ENCODE measurements at places on chromosomes 4 and X. TPM values are rescaled to one million over a fixed set of nuclear protein-coding genes. Genes with fewer than 3 reads are reported as not detected.

DNA sequence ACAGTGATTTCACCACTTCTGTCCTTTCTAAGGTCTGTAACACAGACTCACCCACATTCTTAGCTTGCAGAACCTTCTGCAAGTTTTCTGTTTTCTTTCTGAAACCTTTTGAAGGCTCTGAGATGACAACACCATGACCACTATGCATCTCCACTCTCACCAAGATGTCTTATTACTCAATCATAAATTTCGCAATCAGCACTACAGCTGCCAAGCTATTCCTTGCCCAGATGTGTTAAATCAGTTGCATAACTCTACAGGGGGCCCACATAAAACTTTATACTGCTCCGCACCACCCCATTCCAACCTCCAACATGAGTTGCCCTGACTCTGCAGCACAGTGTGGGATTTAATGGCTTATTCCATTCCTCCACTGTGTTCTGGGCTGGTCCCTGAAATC is 229.9 kb downstream of the COL25A1 start:
- peak; percentile 31 for DNase-seq

DNA sequence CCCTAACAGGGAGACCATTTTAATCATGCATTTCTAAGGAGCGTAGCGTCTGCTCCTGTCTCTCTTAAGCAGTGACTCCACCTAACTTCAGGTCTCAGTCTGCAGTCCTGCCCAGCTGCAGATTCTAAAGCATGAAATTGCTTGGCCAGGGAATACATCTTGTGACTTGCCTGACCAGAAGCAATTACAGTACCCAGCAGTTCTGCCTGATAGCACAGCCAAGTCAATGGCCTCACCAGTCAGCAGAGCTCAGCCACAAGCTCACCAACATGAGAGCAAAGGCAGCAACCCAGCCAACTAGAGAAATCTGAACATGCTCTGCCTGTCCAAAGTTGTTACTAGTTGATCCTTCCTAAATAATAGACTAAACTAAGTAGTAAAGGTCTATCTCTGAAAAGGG is 2011.9 kb upstream of the PCDH10 start:
- no peak for DNase-seq

- DNase-seq, result no peak
These were observed 64.6 kb upstream of the TAPT1 start for GRCh38 chr4:16290681-16291420.

GRCh38 chr4:54625391-54625790 is 32.4 kb upstream of the KIT start:
- no peak for DNase-seq

- DNase-seq, result no peak
These were observed 894.0 kb upstream of the FRG1 start for GRCh38 chr4:189046642-189047041.

SHOX gene
- 0.08 TPM for polyA plus RNA-seq

SPANXA2 gene
- polyA plus RNA-seq, result not detected

STBD1 gene
- polyA plus RNA-seq, result 2.8 TPM

DNA sequence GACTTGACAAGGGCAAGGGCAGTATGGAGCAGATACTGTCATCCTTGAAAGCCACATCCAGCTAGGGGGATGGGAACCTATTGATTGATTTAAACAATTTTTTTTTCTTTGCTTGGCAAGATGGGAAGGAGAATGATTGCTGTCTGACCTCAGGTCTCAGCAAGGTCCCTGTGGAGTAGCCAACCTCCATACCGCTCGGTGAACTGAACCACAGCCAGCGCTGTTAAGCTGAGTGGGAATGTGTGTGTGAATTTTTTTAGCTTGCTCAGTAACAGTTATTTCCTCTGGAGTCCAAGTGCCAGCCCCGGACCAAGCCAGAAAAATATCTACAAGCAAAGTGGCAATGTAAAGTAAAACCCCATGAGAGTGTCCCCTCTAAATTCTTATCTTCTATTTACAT is 25.9 kb downstream of the DCX start:
- DNase-seq, result no peak

GRCh38 chr4:165627128-165627527 is 245.9 kb upstream of the TLL1 start:
- no peak for DNase-seq

DNA sequence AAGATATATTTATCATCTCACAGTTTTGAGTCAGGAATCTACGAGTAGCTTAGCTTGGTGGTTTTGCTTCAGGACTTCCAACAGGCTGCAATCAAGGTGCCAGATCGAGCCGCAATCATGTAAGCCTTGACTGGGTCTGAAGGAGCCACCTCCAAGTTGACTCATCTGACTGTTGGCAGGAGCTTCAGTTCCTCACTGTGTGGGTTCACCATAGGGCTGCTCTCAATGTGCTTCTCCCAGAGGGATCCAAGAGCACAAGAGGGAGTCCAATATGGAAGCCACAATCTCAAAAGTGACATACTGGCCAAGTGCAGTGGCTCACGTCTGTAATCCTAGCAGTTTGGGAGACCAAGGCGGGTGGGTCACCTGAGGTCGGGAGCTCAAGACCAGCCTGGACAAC is 26.5 kb downstream of the DCHS2 start:
- no peak for DNase-seq

DNA sequence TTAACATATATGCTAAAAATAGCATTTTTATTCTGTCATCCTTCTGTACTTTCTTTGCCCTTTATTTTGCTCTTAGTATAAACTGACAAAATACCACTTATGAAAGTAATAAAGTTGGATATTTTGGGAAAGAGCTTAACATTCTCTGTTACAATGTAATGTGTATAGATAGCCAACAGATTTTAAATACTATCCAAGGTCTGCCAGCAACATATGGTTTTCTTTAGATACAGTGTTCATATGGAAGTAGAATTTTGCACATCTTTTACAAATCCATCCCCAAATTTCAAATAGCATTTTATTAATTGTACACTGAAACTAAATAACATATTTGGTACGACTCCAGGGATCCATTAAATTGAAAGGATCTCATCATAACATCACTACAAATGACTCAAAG is 268.6 kb upstream of the PCDH18 start:
- no peak for DNase-seq

- no peak for DNase-seq
These were observed 119.8 kb upstream of the TSPAN5 start for GRCh38 chr4:98778206-98778605.

DNA sequence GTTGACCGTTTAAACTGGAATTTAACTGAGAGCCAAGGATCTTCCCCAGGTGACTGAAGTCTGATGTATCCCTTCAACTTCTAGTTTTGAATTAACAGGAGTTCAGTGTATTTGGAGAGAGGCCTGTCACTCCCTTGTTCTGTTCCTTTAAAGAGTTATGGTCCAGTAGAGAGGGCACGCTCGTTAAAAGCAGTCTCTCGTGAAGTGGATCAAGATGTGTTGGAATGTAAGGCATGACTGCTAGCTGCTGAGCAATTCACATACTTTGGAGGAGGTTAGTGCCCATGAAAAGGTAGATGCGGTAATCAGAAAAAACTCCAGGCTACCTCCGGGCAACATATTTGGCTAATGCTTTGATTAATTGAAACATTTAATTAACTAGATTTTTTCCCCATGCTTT is 65.7 kb downstream of the SHROOM2 start:
- DNase-seq, result no peak

GRCh38 chr4:163680386-163681098 is 186.1 kb downstream of the TMA16 start:
- DNase-seq, result no peak

GAB3 gene
- 8.3 TPM for polyA plus RNA-seq

RAB41 gene
- 1.3 TPM for polyA plus RNA-seq

F9 gene
- polyA plus RNA-seq, result not detected

DNA sequence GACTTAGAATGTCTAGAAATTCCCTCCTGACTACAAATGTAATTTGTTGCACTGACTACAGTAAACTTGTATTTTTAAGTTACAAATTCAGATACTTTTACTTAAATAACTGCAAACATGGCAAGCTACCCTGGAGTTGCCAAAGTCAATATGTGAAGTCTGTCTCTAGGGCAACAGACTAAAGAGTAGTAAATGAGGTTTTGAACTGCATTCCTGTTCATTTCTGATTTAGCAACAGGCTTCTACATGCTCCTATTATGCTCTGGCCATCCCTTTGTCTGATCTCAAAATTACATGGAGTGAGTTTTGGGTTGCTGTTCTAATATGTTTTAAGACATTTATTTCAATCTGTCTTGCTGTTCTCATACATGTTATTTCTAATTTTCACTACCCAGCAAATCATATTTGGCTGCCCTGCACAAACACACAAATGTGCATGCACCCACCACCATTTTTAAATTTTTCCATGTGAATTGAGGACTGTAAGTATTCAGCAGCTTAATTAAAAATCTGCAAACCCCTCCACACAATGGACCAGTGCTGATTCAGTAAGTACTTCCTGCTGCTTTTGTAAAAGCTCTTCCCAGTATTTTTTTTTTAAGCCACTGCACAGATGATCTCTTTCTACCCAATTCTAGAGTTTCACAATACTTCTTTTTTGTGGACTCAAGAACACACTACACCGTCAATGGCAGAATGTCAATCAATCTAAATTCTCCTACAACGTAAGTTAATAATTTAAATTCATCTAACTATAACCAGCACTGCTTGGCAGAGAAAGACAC is 26.7 kb downstream of the SH3RF1 start:
- DNase-seq, result no peak

DNA sequence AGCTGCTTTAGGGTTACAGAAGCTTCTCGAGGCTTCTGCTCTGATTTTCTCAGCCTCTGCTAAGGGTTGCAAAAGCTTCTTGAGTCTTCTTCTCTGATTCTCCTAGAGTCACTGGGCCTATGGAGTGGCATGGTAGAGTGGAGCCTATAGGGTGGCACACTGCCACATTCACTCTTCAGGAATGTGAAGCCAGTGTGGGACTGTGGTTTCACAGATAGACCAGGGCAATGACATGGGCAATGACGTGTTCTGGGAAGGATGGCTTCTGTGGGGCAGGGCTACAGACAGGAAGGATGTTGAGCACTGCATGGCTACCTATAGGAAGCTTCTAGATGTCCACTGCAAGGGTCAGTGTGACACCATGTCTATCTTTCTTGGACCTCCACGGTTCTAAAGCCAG is 11.0 kb upstream of the MAMLD1 start:
- no peak for DNase-seq

GRCh38 chr4:62457356-62457755 is 1257.2 kb downstream of the ADGRL3 start:
- no peak for DNase-seq

SH2D1A gene
- 0.85 TPM for polyA plus RNA-seq

GRCh38 chr4:20172070-20172760 is 79.5 kb upstream of the SLIT2 start:
- no peak for DNase-seq

AMOT gene
- polyA plus RNA-seq, result 21.5 TPM

GAGE1 gene
- not detected for polyA plus RNA-seq

RNF128 gene
- 2.1 TPM for polyA plus RNA-seq

DNA sequence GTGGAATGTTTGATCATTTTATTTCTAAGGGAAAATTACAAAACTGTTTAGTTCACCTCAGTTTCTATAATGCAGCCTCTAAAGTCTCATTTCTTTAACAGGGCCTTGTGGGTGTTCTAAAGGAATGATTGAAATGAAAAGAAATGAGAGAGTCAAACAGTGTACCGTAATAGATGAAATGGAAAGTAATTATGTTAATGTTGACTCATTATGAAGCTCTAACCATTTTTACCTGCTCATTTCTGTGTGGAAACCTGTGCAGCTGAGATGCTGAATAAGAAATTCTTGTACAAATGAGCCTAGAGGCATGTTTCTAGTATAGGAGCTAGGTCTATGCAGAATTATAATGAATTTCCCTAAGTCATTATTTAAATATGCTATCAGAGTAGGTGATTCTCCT is 45.2 kb upstream of the RPA4 start:
- no peak for DNase-seq

DNA sequence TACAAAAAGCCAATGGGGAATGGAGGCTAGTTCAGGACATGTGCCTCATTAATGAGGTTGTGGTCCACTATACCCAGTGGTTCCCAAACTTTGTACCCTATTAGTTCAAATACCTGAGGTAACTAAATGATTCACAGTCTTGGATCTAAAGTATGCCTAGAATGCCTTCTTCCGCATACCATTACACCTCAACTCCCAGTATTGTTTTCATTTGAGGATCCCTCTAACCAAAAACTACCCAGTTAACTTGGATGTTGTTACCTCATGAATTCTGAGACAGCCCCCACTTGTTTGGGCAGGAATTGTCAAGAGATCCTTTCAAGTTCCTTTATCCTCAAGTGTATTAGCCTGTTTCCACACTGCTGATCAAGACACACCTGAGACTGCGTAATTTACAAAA is 439.2 kb downstream of the PCDH10 start:
- DNase-seq, result no peak

GRCh38 chr4:25882226-25882625 is 19.4 kb upstream of the SEL1L3 start:
- no peak for DNase-seq

ADH1A gene
- polyA plus RNA-seq, result 19.2 TPM

DNA sequence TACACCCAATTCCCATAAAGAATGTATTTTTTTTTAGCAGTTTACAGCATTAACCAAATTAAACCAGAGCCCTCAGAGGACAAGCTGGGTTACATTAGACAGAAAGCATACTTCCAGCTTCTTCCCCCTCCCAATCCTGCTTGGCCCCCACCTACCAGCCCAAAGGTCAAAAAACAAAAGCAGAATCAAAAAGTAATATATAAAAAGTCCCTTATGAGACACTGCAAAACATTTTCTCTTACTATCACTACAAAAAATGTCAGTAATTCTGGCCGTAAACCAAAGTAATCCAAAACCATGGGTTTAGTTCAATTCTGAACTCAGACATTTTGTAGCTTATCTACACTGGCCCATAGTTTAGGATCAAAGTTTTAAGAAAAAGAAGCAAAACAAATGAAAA is 38.0 kb downstream of the APBB2 start:
- DNase-seq, result no peak

DNA sequence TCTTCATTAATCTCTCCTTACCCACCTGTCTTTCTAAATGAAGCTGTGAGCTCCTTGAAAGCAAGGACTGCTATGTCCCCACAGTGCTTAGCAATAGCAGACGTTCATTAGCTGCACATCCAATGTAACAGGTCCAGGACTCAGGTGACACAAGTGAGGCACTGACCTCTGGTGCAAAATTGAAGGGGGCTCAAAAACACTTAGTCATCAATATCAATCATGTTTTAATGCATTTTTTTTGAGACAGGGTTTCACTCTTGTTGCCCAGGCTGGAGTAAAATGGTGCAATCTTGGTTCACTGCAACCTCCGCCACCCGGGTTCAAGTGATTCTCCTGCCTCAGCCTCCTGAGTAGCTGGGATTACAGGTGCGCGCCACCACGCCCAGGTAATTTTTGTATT is 56.1 kb upstream of the ADGRG2 start:
- no peak for DNase-seq

DNA sequence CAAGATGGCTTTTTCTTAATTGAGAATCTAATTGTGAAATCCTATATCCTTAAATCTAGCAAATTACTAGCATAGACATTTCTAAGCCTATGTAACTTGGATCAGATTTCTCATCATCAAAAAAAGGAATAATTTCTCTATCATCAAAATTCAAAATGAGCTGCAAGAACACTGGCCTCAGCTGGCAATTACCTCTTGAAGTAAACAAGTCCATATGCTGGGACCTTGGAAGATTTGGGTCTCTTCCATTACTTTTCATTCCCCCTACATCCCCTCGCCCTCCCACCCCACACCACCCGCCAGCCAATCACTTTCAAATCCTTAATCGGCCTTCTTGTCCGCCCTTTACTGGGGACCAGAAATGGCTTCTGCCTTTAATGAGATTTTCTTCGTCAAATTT is 23.3 kb upstream of the MBTPS2 start:
- peak; percentile 71 for DNase-seq

- peak; percentile 58 for DNase-seq
These were observed 1471.8 kb downstream of the PCDH7 start for GRCh38 chr4:32191961-32192360.

- peak; percentile 57 for DNase-seq
These were observed 92.2 kb downstream of the DCHS2 start for GRCh38 chr4:154399259-154399974.

- no peak for DNase-seq
These were observed 8.2 kb downstream of the FANCB start for GRCh38 chrX:14864631-14865030.
